Natural killer cell (primary cell): ENCODE measurements at places on chromosomes 7 and 10. TPM values are rescaled to one million over a fixed set of nuclear protein-coding genes. Genes with fewer than 3 reads are reported as not detected.

The AS3MT gene
- 0.75 TPM for total RNA-seq

The POLR2J2 gene
- 63.8 TPM for total RNA-seq

DNA sequence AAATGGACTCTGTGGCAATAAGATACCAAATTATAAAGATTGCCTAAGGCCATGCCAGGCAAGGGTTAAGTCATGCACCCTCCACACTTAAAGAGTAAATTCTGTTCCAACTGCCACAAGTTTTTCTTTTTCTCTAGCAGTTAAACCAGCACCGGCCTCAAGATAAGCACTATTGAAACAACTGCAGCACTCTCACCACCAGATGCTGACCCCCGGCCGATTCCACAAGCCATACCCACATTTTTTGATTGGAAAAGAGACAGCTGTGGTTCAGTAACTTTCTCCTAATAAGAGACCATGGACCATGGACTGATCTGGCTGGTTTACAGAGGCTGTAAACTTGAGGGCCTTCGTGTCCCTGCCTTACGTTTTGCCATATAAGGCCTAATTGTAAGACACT, 44.9 kb downstream of the GRM8 start:
- no peak for DNase-seq

DNA sequence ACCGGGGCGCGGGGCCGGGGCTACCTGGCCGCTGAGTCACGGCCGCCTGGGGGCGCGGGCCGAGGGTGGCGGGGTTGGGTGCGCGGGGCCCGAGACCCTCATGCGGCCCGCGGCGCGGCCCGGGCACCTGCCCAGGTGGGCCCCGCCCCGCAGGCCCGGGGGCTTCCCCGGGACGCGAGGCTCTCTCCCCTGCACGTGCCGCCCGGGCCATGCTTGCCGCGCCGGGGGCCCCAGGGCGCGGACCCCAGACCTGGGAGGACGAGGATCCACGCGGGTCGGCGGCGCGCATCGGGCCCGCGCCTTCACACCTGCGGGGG, 402 bp downstream of the MAFK start:
- DNase-seq, result no peak

The TSPAN13 gene
- 2.3 TPM for total RNA-seq

DNA sequence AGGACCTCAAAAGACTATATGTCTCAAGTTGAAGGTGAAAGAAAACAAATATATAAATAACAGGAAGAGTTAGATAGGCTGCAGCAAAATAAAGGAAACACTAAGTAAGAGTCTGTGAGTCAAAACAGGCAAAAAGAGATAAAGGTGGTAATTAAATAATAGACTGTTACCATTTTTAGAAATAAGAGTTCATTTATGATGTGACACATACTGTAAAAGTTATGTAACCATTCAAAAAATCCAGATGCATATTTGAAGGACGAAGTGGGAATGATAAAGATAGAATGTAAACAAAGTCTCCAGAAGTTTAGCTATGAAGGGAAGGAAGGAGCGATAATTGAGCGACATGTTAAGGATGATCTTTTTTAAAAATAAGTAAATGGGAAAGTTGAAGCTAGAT, 50.5 kb downstream of the HECTD2 start:
- DNase-seq, result no peak

- DNase-seq, result no peak
Measured at GRCh38 chr7:25900877-25901276, 251.1 kb upstream of the NFE2L3 start.

DNA sequence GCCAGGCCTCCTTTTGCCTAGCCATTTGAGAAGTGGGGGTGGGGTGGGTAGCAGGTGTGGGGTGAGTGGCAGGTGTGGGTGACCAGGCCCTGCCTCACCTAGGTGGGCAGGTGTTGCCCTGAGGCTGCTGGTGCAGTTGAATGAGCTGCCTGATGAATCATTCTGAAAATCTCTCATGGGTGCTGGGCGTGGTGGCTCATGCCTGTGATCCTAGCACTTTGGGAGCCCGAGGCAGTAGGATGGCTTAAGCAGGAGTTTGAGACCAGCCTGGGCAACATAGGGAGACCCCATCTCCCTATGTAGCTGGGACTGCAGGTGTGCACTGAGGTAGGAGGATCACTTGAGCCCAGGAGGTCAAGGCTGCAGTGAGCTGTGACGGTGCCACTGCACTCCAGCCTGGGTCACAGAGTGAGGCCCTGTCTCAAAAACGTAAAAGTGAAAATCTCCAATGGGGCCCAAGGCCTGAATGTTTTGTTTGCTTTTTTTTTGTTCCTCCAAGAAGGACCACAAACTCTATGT, 17.7 kb downstream of the TSPAN14 start:
- no peak for DNase-seq

- no peak for DNase-seq
Measured at GRCh38 chr7:116630932-116631671, 40.9 kb upstream of the MET start.

The NEUROD6 gene
- total RNA-seq, result not detected

DNA sequence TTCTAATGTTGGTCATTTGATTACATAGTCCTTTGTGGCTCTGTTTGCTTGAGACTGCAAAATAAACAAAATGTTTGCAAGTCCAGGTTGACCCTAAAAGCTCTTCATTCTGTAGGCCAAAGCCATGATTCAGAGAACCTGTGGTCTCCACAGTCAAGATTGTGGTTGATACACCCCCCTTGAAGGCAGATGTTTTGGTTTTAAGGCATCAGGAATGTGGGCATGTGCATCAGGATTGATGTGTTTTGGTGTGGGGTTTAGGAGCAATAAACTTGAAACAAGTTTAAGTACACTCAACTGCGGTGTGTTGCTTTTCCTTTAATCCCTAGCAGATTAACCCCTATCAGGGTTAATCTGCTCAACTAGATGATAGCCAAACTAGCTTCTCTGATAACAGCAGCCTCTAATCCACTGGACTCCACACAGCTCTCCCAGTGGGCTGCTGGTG, 379.1 kb upstream of the GALNT17 start:
- no peak for DNase-seq

GRCh38 chr10:93745408-93746065, 12.2 kb upstream of the LGI1 start:
- no peak for DNase-seq

- DNase-seq, result no peak
Measured at GRCh38 chr10:14180911-14181566, 149.7 kb downstream of the FRMD4A start.
